ENCODE measurements at places on chromosomes 12 and 14.

DNA sequence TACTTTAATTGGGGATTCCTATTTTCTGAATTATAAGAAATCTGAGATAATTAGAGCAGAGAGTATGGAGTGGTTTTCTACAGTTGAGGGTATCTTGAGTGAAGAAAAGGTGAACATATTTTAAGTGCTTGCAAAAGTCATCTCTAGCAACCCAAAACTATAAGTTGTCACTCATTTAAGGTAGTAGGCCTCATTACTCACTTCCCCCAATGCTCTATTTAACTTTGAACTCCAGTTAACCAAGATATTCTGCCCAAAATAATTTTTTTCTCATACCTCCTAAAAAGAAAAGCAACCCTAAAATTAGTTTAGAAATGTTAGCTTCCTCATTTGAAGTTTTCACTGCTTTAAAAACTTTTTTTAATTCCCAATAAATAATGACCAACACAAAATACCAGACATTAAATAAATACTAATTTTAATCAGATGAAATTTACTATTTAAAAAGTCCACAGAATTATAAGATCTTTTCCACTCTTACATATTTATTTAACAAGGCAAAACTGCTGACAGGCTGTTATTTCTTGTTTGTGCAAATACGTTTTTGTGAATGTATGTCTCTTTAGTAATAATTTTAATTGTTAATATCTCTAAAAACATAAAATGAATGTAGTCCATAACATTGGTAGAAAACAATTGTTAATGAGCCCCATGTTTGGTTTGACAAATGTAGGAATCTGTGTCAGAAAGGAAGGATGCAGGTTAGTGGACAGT lies 47.8 kb downstream of the VRK1 start:
- DNase-seq = no peak

GRCh38 chr12:40622246-40622838 lies 69.9 kb upstream of the CNTN1 start:
- DNase-seq = peak; percentile 49

GRCh38 chr12:54355104-54355815 lies 9.0 kb downstream of the GPR84 start:
- no peak for DNase-seq

DNA sequence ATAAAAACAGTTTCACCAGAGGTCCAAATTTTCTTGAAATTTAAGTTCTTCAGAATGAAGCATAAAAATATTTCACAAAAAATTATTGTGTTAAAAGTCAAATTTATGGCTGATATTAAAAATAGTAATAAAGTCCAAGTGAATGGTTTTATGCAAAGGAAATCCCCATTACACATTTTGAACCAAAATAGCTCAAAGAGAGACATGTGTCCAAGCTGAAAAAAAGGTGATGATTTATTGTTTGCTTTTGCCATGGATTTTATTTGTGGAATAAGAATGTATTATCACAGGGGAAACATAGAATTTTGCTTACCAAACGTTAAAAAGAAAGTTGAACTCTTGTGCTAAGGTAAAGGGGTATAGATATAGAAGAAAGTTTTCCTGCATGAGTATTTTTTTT lies 4.6 kb downstream of the FOXG1 start:
- no peak for DNase-seq

GRCh38 chr14:81517798-81518398 lies 15.8 kb downstream of the SEL1L start:
- peak; percentile 16 for DNase-seq

- DNase-seq = no peak
Measured at GRCh38 chr14:99552021-99552553, 51.9 kb downstream of the CCDC85C start.

DNA sequence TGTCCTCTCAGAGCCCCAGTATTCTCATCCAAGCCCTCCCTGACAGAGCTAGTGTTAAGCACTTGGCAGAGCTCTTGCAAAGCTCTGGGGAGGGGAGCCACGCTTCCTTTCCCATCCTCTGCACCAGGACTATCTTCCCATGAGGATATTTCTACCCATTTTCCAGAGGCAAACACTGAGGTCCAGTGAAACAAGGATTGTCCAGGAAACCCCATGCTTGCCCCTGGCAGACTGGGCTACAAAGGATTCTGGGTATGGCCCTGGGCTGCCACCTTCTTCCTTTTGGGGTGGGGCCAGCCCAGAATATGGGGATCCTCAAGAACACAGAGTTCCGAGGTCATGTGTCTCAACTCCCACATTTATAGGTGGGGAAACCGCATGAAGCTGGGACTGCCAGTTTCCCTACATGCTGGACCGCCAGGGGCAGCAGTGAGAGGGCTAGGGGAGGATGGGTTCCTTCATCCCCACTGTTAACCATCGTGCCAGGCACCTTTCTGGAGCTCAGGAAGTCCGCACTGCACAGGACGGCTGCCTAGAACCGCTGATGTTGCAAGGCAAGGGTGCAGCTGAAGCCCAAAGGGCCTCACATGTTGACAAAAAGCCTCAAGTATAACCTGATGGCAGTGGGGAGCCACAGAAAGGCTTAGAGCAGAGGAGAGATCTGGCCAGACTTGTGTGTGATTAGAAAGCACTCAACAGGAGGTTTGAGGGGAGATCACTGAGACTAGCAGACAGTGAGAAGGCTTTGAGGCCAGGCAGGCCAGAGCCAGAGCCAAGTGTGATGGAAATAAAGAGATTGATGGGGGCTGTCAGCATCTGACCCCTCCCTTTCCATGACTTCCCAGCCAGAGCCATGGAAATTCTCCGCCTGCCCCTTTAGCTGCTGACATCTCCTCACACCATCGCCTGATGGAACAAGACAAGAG lies 5.5 kb upstream of the CCDC85C start:
- peak; percentile 43 for DNase-seq

DNA sequence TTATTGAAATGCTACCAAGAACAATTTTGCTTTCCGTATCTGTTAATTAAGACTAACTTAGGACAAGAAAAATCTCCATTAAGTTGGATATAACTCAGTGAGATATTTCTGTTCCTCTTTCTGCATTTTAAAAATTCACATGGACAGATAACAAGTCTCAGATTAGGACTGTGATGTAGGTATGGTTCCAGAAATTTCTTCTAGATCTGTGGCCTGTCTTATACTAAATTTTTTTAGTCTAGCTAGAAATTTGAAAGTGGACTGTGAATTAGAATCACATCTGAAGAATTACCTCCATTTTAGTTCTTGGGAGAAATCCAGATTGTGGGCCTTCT lies 41.6 kb downstream of the USP15 start:
- DNase-seq = no peak

DNA sequence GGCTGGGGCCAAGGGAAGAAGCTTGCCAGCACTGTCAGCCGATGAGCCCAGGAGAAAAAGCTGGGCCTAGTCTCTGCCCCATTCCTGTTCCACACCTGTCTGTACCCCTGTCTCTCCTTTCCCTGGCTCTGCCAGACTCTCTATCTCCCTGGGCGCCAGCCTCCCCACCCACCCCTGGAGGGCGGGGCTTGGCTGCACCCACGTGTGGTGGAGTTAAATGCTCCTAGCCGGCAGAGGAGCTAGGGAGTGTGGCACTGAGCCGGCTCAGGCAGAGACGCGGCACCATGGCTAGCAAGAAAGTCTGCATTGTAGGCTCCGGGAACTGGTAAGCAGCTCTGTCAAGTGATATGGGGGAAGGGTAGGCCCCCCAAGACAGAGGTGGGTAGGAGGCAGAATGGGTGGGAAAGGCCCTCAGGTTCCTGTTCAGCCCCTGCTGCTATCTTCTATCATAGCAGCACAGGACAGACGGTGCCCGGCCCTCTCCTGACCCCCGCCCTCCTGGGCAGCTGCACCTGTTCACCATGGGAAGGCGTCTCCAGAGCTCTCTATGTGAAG lies at the start of gene GPD1:
TSS of gene GPD1 (plus strand) at position 242 of the 555 bp plus-strand sequence. CDS start at position 285, 43 bp downstream.
- peak; percentile 74 for DNase-seq

DNA sequence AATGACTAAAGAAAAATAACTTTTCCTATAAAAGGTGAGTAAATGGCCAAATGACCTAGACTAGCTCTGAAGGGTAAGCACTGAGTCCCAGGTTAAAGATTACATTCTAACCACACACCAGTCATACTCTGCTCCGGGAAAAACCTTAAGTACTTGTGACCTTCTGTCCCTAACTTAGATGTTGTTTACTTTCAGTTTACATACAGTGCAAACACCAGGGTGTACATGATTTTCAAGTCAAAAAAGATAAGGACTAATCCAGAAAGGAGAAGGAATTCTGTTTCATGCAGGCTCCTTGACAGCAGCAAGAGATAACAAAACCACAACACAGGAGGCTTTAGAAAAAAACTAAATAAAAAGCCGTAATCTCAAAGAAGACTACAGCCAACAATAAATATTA lies 174.2 kb downstream of the PPM1H start:
- DNase-seq = no peak

DNA sequence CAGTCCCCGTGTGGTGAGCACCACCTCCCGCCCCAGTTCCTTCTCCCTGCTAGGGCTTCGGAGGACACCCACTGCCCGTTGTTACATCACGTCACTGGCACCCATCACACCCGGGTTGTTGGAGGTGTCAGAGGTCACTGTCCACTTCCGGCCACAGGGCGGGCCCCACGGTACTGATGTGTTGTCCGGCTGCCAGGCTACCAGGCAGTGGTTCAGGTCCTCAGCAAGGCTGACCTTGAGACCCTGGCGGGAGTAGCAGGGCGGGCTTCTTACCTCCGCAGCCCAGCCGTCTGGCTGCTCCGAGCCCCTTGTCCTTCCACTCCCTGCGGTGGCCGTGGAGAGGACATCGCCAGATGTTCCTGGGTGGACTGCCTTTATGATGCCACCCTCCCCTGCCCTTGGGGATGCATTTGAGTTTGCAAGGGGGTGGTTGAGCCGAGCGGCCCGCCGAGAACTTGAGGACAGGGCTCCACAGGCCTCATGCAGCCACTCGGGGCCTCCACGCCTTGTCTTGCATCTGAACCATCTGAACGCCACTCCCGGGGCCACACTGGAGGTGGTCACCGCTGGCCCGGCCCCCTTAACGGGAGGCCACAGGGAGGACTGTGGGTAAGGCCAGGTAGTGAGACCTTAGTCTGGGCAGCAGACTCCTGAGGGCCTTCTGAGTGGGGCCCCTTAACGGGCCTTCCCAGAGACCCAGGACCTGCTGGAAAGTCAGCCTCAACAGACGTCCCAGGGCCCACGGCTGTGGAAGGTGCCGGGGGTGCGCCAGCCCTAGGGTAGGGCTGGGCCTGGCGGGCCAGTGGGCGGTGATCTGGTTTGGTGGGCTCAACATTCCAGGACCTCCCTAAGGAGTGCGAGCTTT lies 27.1 kb upstream of the PLD4 start:
- DNase-seq = no peak

DNA sequence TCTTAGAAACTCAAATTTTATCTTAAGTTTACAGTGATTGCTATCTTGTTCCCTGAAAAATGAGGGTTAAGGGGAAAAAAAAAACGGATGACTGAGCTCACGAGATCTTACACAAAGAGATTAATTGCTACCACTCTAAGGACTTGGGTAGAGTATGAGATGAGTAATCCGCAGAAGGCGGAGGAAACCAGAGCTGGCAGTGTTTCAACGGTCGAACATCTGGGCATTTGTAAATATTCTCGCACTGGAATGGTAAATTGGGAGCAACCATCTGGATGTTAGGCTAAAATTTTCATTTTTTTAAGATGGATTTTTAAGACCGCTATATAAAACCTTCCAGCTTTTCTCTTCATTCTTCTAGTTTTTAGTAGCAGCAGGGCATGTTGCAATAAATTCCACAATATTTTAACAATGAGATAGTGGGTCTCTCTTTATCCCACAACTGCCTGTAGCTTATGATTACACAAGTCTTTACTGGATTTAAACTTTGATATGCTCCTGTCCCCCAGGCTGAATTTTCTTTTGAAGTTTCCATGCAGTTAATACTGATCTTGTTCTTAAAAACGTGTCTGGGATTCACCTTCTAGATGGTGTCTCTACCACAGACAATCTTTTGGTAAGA lies 1324.1 kb downstream of the AACS start:
- peak; percentile 63 for DNase-seq

GRCh38 chr14:77965919-77966435 lies 166.1 kb downstream of the ADCK1 start:
- peak; percentile 74 for DNase-seq

- no peak for DNase-seq
Measured at GRCh38 chr14:90305176-90305601, 26.6 kb downstream of the NRDE2 start.

GRCh38 chr12:114864837-114865551 lies 181.0 kb upstream of the TBX3 start:
- DNase-seq = no peak

GRCh38 chr14:29643433-29644211 lies 284.0 kb downstream of the PRKD1 start:
- no peak for DNase-seq

GRCh38 chr14:53380052-53380866 lies 227.1 kb upstream of the DDHD1 start:
- no peak for DNase-seq

DNA sequence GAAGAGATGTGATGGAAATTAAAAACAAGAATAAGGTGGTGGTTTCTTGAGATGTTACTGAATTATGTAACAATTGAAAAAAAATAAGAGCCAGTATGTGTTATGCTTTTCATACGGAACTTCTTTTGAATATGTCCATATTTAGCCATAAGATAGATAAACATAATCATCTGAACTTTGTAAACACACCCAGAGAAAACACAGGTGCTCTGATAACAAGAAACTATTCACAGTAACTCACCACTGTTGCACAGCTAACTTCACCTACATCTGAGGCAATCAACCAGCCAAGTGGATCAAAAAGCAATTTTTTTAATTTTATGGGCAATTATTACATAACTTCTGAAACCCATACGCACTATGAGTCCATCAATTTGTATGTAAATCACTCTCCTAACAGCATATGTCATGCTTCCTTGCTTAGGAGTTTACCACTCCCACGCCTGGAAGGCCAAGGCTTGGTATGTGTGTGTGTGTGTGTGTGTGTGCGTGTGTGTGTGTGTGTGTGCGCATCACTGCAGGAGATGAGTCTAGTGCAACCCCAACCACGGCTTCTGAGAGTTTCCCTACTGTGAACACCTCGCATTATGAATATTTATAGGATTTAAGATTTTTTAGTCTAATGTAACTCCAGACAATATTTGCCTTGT lies 443.4 kb downstream of the BCAT1 start:
- no peak for DNase-seq

GRCh38 chr12:48997719-48998496 lies 1.3 kb downstream of the DDN start:
- DNase-seq = peak; percentile 77

DNA sequence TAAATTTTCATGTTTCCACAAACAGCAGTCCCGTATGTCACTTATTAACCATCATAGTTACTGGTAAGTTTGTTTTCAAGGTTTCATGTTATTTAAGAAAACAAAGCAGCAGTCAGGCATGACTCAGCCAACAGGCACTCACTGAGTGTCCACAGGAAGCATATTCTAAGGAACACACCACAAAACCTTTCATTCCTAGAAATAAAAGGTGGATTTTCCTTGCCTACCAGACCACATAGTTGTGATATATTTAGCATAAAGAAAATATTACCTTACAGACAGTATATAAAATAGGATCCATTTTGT lies 143.3 kb upstream of the AVPR1A start:
- peak; percentile 40 for DNase-seq

DNA sequence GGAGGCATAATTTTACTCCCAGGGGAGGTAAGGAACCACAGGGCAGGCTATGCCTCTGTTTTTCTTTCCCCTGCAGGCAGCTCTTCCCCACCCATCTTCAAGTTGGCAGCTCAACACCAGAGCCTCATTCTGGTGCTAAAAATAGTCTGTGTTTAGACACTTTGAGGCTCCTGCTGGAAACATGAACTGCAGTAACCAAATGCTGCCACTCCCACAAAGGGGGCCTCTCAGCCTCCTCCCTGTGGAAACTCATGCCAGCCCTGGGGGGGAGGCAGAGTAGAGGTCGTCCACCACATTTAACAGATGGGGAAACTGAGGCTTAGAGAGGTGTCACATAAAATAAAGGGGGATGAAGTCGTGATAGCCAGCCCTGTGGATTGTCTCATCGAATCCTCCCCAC lies 61.4 kb downstream of the WSCD2 start:
- DNase-seq = no peak

- no peak for DNase-seq
Measured at GRCh38 chr12:117100851-117101673, 1.8 kb upstream of the TESC start.
